ENCODE measurements at places on chromosomes 7 and 10.
A peak's percentile ranks its signal among the peaks of the same experiment; 100 is the strongest.

DNA sequence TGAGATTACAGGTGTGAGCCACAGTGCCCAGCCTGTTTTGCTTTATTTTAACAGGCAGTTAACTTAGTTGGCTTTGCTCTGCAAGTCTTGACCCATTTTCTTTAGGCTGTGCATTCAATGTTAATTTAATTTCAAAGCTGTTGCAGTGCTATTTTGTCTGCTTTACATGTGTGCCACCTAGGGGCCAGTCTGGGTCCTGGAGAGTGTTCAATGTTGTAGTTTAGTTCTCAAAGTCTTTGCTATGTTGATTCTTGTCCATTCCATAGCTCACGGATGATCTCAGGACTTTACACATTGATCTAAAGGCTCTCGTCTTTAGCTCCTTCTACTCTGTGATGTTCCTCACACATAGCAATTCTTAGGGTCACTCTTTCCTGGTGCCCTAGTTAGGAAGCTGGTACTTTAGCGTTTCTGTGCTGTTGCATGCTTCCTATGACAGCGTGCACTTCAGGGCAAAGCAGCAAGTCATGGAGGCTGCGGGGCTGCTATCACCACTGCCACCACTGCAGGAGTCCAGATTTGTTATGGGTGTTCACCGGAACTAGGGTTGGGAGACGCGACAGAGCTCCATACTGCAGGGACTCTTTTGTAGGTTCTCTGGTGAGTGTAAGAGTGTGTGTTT, 16.4 kb upstream of the ABCA13 start:
- DNase-seq = no peak

GRCh38 chr7:129676017-129676897, 64.7 kb downstream of the NRF1 start:
- DNase-seq = no peak

GRCh38 chr7:107697321-107698049, 36.9 kb downstream of the SLC26A4 start:
- DNase-seq = no peak

GRCh38 chr10:69455006-69455763, 3.9 kb downstream of the TSPAN15 start:
- no peak for DNase-seq

DNA sequence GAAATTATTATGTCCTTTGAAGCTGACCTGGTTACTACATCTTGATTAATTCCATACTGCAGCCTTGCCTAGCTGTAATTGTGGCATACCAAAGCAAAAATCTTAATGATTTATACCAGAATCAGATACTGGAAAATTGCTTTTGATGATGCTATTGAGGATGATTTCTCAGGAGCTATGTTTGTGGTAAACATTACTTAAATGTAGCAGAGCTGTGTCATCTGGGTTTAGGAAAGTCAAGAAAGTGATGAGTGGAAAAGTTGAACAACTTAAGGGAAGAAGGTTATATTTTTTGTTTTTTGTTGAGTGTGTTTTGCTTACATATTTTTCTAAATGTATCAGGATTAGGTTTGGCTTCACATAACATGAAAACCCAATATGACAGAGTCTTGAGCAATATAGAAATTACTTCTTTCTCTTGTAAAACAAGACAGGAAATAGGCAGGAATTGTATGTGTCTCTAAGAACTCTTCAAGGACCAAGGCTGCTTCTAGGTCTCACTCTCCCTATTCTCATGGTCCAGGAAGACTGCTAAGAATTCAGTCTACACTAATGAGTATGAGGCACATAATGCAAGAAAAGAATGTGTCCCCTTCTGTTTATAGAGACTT, 87.6 kb upstream of the MTPN start:
- DNase-seq = no peak

DNA sequence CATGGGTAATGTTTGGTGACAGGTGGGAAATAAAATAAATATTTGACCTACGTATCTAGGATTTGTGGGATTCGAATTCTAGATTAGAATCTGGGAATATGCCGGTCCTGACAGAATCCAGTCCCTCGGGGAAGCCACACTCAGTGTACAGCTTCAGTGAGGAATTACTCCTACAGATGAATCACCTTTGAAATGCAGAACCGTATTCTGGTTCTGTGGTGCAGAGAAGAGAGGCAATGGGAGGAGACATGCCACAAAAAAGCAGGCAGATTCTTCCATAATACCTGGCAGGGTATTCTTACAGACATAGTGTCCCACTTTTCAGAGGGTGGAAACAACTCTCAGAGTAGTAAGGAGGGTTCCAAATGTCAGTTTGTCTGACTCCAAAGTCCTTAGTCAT, 286.9 kb downstream of the SORCS1 start:
- DNase-seq = no peak

DNA sequence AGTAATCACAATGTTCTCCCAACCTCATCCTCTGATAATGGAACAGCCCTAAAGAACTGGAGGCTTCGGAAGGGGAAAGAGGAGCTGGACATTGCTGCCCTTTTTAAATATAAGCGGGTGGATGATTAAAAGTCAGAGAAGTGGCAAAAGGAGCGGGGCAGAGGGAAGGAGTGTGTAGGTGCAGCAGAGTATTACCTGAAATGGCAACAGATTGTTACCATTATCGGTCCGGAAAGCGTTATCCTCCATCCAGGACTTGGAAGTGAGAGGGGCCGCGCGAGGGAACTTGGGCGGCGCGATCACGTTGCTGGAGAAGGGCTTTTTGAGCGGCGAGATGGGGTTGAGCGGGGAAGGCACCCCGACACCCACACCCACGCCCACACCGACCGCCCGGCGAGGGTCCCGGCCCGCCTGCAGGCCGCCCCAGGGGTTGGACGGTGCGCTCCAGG, 51.7 kb downstream of the CPEB3 start:
- DNase-seq = no peak

DNA sequence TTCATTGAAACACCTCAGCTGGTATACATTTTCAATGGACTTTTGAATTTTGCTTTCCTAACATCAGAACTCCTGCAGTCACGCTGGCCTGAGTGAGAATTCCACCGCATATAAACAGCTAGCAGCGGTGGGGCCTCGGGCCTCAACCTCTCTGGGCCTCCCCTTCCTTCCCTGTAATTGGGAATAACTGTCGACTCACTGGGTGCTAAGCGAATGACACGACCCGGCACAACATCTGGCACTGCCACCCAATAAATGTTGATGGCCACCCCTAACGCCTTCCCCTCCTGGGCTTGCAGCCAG, 670 bp downstream of the RCC1L start:
- no peak for DNase-seq

DNA sequence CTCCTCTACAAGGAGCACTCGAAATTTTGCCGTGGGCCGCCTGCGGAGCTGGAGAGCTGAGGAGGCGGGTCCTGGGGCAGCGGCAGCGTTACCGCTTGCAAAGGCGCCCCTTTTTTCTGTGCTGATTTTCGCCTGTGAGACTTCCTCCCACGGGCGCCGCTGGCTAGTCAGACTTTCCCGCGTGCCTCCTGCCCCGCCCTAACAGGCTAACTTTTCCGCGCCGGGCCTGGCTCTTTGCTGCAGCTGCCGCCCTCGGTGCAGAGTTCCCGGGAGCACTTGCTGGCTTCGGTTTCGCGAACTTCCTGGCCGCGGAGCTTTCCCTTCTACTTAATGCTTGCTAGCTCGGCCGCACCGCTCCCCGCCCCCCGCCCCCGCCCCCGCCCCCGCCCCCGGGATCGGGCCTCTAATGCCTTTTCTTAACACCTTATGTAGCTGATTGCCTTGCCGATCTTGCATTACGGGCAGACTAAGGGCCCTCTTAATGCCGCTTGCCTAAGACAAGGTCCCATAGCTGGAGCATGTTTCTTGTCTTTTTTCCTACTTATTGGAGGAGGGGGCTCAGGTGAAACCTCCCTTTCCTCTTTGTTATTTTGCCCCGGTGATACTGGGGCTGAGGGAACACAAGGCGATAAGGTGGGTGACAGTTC, 37.9 kb upstream of the RASGEF1A start:
- peak; percentile 77 for DNase-seq

GRCh38 chr10:100894033-100894432, 18.7 kb upstream of the SLF2 start:
- DNase-seq = no peak

DNA sequence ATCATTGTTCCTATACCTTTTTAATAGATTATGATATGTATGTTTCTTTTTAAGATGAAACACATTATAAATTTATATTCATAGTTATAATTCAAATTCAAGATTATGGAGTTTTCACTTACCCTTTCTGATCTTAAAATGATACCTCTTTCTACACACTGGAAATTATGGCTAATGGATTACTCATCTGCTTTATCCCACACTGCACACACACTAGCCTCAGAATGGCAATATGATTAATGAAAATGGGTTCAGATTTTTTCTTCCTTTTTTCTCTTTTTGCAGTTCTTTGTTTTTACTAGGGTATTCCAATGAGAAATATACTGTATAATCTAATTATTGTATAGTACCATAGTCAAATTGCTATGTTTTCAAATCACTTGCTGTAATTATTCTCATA, 82.3 kb upstream of the FZD1 start:
- DNase-seq = no peak

- DNase-seq = no peak
Observed at GRCh38 chr10:35492386-35493195, 112.5 kb upstream of the GJD4 start.

GRCh38 chr7:75823198-75823910, 9.7 kb upstream of the CCL24 start:
- DNase-seq = no peak

- DNase-seq = no peak
Observed at GRCh38 chr10:124650820-124651401, 93.3 kb downstream of the FAM53B start.

DNA sequence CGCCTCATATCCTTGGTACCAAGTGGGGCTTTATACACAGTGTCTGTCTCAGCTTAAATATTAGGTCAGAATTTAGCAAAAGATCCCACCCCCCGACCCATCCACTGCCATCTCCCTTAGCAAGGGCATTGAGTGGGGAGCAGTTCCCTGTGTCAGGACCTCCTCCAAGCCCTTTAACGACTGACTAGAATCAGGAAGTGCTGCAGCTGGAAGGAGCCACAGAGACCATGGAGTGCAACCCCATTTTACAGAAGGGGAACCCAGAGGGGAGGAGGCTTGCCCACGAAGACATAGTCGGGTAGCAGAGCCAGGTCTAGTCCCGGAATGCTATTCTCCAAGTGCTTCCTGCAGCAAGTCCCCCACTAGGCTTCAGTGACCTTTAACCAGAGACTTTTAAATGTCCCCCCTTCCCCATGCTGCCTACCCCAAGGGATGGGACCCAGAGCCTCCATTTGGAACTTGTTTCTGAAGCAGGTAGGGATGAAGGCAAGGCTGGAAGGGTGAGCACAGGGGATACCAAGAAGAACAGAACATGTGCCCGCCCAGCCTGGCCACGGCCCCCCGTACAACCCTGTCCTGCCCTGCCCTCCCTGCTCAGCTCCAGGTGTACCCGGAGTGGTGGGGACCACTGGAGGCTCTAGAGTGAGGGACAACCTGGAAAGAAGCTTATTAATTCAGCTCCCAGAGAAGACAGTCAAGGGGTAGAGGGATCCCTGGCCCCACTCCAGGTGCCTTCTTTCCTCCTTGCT, 41.3 kb downstream of the C10orf105 start:
- DNase-seq = no peak

- no peak for DNase-seq
Observed at GRCh38 chr10:98217801-98218200, 50.2 kb downstream of the LOXL4 start.

DNA sequence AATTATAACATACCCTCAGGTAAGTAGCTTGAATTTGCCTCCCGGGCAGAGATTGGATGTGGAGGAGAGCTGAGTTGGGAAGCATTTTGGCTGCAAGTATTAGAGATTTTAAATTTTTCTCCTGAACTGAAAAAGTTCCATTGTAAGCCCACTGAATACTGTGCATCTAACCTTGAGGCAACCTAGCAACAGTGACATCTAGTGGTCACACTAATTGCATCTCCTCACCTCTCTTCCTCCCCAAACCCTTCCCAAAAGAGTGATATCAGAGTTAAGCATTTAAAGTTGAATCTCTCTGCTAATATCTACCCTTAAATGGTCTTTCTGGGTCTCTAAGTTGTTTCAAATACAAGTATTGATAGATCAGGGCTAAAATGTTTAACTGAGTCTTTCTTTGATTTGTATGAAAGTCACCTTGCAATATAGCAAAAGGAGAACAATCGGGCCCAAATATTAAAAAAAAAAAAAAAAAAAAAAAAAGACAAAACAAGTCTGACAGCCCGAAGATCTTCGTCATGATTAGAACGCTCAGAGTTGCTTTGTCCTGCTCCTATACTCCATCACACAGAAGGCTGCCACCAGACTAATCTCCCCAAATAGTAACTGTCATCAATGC, 40.4 kb upstream of the DLX5 start:
- no peak for DNase-seq

All from H9 (cell line).